ENCODE measurements at places on chromosomes 1 and 21.

- DNase-seq: no peak
Observed at GRCh38 chr1:34156739-34157138, 8.3 kb downstream of the CSMD2 start.

DNA sequence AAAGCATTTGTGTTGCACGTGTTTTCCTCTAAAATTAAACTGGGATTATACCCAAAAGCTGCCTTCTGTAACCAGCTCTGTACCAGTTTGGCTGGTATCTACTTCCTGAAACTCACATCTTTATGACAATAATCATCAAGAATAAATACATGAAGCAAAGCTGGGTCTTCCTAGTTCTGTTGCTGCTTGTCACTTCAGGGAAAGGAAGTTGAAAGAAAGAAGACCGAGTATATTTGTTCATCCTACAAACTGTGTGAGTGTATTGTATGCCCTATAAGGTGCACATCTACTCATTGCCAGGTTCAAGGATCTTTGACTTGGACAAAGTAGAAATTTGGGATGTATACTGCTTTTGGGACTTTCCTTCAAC, 29.1 kb upstream of the IFNGR2 start:
- DNase-seq: no peak

GRCh38 chr1:203219934-203220333, 9.5 kb downstream of the CHIT1 start:
- no peak for DNase-seq

GRCh38 chr1:47712596-47713299, 274.9 kb downstream of the FOXD2 start:
- DNase-seq: no peak

- DNase-seq: no peak
Observed at GRCh38 chr1:45796946-45797345, 6.5 kb upstream of the MAST2 start.

DNA sequence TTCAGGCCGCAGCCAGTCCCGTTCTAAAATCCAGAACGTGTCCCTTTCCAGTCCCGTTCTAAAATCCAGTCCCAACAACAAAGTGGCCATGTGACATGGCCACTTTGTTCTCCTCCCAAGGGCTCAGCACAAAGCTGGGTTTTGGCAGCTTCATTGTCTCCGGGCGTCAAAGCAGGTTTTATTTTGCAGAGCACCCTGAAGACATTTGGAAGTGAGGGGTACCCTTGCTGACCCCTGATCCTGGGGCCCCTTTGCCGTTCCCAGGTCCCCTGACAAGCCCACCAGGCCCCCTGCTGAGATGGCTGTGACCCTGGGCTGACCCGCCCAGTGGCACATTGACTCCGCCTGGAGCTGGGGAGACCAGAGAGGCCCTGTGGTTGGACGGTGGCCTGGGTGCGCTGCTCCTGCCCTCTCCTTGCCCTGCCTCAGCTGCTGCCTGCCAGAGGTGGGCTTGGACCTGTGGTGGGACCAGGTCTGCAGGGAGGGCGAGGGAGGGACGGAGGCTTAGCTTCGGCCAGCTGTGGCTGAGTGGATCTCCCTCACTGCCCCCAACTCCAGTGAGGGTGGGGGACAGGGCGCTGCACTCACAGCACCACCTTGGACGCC, 4.3 kb downstream of the PFKL start:
- DNase-seq: no peak

All from T47D (cell line).